ENCODE measurements at places on chromosomes 1 and 21. TPM values are rescaled to one million over a fixed set of nuclear protein-coding genes. Genes with fewer than 3 reads are reported as not detected.

SERPINC1 gene
- total RNA-seq: not detected

CFAP107 gene
- under 0.01 TPM for total RNA-seq

C1QTNF12 gene
- total RNA-seq: 1.0 TPM

ACTA1 gene
- total RNA-seq: 2,324 TPM

TNFRSF4 gene
- 0.52 TPM for total RNA-seq

PLEKHG5 gene
- total RNA-seq: 8.4 TPM

SRGAP2C gene
- 14.6 TPM for total RNA-seq

ANKRD65 gene
- total RNA-seq: 5.7 TPM

TMEM200B gene
- 6.8 TPM for total RNA-seq

TNFRSF1B gene
- total RNA-seq: 9.9 TPM

STUM gene
- total RNA-seq: 2.6 TPM
